ENCODE measurements at places on chromosomes 5 and 9.

- DNase-seq = no peak
Measured at GRCh38 chr5:139110526-139111168, 87.5 kb downstream of the SIL1 start.

- no peak for DNase-seq
Measured at GRCh38 chr9:133260334-133261102, 14.5 kb downstream of the ABO start.

GRCh38 chr9:100027543-100027942 lies 71.3 kb downstream of the ERP44 start:
- no peak for DNase-seq

DNA sequence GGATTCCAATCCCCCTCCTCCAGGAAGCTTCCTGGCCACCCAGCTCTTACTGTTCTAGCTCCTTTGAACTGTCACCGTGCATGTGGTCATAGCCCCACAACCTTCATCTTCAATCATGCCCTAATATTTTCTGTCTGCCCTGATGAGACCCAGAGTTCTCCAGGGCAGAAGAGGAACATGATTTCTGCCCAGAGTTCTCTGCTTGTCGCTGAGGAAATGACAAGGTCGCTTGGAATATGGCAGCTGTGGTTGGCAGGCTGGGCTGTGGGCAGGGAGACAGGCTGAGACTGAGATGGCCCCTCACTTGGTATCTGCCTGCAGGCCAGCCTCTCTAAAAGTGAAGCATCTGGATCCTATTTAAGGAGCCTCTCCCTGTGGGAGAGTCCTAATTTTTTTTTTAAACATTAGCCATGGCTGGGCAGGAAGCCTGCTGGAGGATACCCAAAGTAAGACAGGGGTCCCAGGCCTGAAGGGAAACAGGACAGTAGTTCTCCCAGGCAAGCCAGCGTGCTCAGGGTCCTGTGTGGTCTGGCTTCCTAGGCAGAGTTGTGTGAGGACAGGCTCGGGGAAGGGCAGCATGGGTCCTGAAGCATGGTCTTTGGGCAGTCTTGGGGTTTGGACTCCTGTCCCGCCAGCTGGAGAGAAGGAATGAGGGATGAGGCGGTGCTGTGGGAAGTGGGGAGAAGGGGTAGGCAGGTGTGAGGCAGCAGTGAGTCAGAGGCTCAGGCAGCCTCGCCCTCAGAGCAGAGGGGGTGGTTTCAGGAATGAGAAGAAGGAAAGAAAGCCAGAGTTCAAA lies 242.1 kb downstream of the FSTL4 start:
- no peak for DNase-seq

GRCh38 chr5:139061274-139061673 lies 136.9 kb downstream of the SIL1 start:
- no peak for DNase-seq

DNA sequence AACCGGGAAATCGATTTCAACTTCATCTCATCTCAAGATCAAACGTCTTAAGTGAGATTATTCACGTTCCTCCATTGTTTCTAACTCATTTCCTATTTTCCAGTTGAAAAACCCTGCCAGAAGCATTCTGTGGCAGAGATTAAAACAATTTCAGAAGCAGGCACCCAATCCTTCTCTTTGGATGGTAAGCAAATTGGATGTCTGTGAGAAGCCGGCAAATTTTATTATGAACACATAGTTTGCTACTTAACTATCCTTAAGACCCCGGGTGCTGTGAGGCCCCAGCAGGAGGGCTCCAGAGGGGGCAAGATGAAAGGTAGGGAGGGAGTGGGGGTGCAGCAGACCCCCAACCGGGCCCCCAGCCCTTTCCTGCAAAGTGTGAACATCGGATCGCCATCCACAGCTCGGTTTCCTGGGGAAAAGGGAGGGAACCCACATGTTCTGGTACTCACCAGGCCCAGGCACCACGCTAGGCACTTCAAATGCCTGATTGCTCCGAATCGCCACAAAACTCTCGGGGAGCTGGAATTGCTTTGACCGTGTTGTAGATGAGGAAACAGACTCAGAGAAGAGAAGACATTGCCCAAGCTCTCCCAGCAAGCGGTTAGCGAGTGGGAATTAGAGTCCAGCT lies 167.1 kb upstream of the MVB12B start:
- no peak for DNase-seq

DNA sequence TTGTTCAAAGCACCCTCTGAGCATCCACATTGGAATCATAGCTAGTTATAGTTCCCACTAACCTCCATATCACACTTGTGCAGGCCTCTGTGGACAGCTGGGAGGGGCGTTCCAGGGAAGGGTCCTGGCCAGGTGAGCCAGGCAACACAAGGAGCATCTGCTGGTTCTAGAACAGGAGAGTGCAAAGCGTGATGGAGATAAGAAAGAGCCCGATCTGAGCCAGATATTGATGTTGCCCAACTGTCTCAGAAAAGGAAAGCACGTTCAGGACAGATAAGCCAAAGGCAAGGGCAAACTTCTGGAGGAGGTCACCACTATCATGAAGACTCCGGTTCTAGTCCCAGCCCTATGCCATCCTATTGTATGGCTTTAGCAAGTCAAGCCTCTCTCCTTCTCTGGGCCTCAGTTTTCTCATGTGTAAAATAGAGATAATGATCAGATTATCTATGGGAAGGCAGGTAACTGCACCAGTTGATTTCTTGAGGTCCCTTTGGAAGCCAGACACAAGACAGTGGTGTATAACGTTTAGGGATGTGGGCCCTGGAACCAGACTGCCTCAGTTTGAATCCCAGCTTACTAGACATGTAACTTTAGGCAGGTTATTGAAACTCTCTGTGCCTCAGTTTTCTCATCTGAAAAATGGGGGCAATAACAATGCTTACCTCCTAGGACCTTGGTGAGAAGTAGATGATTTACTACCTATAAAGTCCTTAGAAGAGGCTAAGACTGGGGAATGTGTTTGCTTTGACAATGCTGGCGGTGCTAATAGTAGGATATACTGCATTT lies 19.8 kb downstream of the GABBR2 start:
- no peak for DNase-seq

Data from H4 (cell line).